Kidney (tissue), 22 donors: ENCODE measurements at places on chromosomes 16 and 17. TPM values are rescaled to one million over a fixed set of nuclear protein-coding genes. Genes with fewer than 3 reads are reported as not detected.

The HOXB1 gene
- total RNA-seq = not detected

The DBF4B gene
- 3.5 TPM for total RNA-seq

The SYT17 gene
- total RNA-seq = 5.8 TPM

The NOG gene
- total RNA-seq = 0.98 TPM

The KRT25 gene
- total RNA-seq = not detected

DNA sequence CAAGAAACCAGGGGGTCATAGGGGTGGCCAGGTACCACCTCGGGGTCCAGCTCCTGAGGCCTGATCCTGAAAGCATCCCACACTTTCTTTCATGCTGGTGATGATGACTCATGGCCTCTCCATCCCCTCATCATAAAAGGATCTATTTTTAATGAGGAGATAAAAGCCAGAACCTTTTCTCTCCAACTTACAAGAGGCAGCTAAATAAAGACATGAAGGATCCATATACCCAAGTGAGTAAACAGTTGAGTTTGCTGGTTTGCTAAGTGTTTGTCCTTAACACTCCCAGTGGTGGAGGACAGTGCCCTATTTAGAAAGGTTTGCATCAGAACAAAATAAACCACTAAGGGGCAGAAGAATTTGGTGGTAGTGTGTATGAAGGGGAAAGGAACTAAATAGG is 383.8 kb downstream of the GRIN2A start:
- H3K27me3 ChIP-seq = no peaks in the 10 kb centered on the region
- DNase-seq = no peak
- no peak overlapping the region for H3K27ac ChIP-seq
- no peaks in the 10 kb centered on the region for H3K4me1 ChIP-seq
- H3K4me3 ChIP-seq = no peak overlapping the region
- H3K36me3 ChIP-seq = no peaks in the 10 kb centered on the region

DNA sequence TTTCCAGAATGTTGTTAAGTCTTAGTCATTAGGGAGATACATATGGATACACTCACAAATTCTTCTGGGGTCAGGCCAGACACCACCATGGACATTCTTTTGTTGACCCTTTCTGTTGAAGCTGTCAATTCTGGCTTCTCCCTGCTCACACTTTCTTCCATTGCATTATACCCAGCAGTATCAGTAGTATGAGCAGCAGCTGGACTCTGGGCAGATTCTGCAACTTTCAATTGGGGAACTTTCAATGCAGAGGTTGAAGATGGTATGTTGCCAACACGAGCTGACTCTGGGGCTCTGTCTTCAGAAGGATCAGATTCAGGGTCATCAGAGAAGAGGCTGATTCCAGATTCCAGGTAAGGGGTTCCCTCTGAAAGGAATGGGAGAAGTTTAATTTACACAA is 45.8 kb downstream of the RND2 start:
- no peaks in the 10 kb centered on the region for H3K4me1 ChIP-seq
- DNase-seq = no peak
- no peaks in the 10 kb centered on the region for H3K27me3 ChIP-seq
- no peak overlapping the region for H3K27ac ChIP-seq
- H3K36me3 ChIP-seq = no peaks in the 10 kb centered on the region

The KRT38 gene
- not detected for total RNA-seq

The PIMREG gene
- 1.7 TPM for total RNA-seq

The KCNJ16 gene
- 281 TPM for total RNA-seq

DNA sequence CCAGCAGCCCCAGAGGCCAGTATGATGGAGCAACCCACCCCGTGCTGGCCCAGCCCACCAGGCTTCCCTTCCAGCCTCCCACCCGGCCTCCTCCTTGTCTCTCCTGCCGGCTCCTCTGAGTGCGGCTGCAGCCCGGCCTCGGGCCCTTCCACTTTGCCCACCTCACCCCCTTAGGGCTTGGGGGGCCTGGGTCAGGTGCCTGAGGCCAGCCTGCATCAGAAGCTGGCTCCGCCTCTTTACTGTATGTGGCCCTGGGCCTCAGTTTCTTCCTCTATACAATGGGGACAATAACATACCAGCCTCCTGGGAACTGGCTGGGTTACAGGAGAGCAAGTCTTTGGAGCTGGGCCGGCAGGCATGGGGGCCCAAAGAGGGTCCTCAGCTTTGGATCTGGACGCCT is 221.1 kb upstream of the CIBAR2 start:
- H3K27ac ChIP-seq = peak overlapping the region; percentile 20
- H3K36me3 ChIP-seq = no peaks in the 10 kb centered on the region
- H3K4me3 ChIP-seq = no peak overlapping the region

DNA sequence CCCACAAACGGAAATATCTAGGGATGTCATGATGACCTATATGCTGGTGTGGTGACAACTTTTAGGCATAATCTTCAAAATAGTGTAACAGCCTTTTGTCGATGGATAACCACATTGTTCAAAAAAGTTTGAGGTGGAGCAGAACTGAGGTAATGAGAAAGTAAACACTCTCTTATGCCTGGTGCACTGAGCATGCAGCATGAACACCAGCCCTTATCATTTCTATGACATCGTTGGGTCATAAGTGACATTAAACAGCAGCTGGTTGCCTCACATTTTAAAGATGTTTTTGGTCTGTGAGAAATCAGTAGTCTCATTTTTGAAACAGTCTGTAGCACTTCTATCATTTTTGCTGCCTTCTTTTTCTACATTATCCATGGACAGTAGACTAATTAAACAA is 1.8 kb downstream of the KRT23 start:
- peaks cover 2% of the 10 kb centered on the region for H3K4me1 ChIP-seq
- H3K36me3 ChIP-seq = no peaks in the 10 kb centered on the region
- no peak for DNase-seq

DNA sequence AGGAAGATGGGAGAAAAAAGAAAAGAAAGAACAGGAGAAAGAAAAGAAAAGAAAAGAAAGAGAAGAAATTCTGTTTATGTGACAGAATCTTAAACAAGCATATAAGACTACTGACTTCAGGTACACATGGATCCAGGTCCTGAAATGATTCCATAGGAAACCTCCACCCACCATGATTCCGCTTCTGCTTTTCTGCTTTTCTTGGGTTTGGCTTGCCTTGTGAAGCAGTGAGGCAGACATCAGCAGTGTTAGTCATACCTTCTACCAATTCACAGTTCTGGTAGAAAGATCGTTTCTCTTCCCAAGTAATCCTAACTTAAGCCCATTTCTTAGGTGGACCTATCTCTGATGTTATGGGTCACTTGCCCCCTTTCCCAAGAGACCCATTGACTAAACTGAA is 660.1 kb upstream of the RBFOX1 start:
- no peaks in the 10 kb centered on the region for H3K4me1 ChIP-seq
- DNase-seq = no peak

DNA sequence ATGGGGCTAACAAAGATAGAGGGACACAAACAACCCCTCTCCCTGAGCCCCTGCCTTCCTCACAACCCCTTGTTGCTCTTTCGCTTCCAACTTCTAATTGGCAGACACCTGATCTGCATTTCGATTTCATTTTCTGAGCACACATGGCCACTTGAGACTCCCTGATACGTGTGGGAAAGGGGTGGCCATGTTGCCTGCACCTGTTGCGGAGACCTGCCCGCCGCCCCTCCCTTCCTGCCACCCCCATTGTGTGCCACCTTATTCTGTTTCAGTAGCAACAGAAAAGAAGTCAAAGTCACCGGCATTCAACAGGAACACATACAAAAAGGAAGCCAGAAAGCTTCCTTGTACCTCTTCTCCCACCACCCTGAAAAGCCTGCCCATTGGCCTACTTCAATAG is 254.7 kb upstream of the SOX9 start:
- H3K27ac ChIP-seq = no peak overlapping the region
- H3K27me3 ChIP-seq = no peaks in the 10 kb centered on the region
- DNase-seq = no peak
- no peaks in the 10 kb centered on the region for H3K36me3 ChIP-seq
- H3K4me1 ChIP-seq = no peaks in the 10 kb centered on the region

The NPB gene
- 0.66 TPM for total RNA-seq

- H3K27ac ChIP-seq = no peak overlapping the region
- no peaks in the 10 kb centered on the region for H3K4me1 ChIP-seq
- no peaks in the 10 kb centered on the region for H3K36me3 ChIP-seq
Measured at GRCh38 chr17:12853921-12854320, 64.6 kb downstream of the ARHGAP44 start.

The TERB1 gene
- total RNA-seq = 0.19 TPM
